AG08395 (cell line): ENCODE measurements at places on chromosomes 3 and 15.

DNA sequence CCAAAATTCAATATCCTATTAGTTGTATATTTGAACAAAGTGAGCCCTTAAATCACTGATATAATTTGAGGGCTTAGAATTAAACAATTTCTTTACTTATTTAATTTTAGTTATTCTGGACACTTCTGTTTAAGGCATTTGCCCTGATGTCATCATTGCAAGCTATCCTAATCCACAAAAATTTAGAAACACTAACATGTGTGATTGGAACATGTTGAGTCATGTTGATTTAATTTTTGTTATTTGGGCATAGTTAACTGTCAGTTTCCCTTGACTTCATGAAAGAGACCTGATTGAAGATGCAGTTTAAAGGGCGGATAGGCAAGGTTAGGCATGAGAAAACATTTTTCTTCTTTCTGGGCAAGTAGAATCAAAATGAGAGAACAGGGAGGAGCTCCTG, 682.6 kb downstream of the ROBO1 start:
- peak; percentile 2 for DNase-seq

GRCh38 chr3:30231277-30232141, 374.9 kb upstream of the TGFBR2 start:
- peak; percentile 60 for DNase-seq

GRCh38 chr3:60935709-60936108, 315.5 kb downstream of the FHIT start:
- peak; percentile 29 for DNase-seq

- peak; percentile 77 for DNase-seq
Observed at GRCh38 chr3:132535575-132536441, 61.3 kb upstream of the ACKR4 start.

DNA sequence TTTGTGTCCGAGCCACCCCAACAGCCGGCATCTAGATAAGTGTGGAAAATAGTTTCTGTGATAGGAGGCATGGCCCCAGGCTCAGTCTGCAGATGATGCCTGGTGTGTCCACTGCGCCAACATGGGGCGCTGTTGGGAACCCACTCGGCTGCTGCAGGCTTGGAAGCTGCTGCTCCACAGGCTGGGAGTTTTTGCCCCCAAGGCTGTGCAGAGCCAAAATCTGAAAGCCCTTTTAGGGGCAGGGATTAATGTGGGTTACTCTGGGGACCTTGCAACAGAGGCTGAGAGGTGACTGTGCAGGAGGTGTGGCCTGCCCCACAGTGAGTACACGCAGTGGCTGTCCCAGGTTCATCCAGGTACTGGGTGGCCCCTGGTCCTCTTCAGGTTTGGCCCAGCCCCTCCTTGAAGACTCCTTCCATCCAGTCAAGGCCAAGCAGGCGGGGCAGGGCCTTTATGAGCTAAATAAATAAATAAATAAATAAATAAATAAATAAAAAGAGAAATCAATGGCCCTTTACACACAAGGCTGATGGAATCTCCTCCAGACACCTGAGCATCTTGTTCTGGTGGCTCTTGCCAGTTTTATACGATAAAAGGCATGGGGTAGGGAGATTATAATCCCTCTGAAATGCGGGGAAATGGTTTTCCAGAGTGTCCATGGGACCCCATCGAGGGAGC, 73.8 kb downstream of the AAGAB start:
- DNase-seq, result no peak

- DNase-seq, result no peak
Observed at GRCh38 chr3:36937492-36937891, 7.4 kb downstream of the TRANK1 start.

DNA sequence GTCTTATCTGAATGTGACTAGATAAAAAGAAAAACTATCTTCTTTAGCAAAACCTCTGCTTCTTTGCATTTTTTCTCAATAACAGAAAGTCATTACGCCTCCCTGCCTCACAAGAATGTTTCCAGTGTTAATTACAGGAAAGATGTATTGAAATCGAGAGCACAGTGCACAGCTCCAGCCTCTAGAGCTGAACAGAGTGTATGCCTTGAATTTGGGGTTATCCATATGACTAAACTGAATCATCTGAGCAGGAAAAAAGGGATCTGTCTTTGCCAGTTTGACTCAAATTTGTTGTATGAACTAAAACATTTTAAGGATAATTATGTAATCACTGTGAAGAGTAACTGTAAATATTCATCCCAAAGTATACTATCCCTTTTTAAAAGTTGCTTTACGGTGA, 149.1 kb upstream of the CGNL1 start:
- no peak for DNase-seq

DNA sequence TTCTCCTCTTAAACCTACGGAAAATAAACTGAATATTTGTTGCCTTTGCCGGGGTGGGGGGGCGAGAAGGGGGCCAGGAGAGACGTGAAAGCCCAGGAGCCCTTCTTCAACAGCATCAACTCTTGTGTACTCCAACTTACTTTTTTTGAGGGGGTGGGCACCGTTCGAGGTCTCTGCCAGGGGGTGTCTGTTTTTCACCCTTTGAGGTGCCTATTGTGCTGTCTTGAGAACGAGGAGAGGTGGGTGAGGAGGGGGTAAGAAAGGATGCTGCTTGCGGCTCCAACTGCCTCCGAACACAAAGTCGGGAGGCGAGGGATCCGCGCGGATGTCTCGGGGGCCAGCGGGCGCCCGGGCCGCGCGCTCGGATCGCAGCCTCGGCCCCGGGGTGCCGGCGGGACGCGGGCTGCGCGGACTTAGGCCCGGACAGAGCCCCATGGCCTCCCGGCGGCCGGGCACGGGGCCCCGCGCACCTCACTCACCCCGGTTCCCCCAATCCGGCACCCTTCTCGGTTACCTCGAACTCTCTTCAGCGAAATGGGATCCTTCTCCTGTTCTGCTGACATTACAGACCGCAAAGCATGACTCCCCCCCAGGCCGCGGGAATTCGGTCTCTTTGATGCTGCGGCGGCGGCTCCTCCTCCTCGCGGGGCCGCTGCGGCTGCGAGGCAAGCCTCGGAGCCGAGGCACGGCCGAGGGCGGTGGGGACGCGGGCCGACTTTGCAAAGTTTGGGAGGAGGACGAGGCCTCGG, 650 bp downstream of the PYGO1 start:
- peak; percentile 56 for DNase-seq

DNA sequence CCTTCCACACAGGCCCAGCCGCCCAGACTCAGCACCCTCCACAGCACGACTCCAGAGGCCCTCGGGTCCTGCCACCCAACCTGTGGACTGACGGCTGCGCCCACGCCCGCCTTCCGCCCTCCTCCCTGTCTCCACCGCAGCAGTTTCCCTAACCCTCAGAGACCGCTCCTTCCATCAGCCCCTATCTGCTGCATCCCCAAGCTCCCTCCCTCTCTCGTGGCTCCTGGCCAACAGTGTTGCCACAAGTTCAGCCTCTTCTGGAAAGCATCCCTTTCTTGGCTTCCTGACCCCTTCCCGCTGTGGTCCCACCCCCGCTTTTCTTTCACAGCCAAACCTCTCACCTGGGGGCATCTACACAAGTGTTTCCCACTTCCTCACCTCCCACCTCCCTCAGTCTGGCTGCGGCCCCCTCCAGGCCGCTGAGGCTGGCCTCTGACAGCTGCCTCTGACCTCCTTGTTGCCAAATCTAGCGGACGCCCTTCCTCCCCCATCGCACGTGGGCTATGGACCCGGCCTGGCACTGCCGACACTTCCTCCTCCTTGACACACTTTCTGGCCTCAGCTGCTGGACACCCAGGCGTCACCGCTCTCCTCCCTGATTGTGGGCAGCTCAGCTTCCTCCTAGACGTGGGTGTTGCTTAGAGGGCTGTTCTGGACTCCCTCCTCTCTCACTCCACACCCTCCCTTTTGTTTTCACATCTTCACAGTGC, 168.8 kb upstream of the TLE3 start:
- peak; percentile 34 for DNase-seq

DNA sequence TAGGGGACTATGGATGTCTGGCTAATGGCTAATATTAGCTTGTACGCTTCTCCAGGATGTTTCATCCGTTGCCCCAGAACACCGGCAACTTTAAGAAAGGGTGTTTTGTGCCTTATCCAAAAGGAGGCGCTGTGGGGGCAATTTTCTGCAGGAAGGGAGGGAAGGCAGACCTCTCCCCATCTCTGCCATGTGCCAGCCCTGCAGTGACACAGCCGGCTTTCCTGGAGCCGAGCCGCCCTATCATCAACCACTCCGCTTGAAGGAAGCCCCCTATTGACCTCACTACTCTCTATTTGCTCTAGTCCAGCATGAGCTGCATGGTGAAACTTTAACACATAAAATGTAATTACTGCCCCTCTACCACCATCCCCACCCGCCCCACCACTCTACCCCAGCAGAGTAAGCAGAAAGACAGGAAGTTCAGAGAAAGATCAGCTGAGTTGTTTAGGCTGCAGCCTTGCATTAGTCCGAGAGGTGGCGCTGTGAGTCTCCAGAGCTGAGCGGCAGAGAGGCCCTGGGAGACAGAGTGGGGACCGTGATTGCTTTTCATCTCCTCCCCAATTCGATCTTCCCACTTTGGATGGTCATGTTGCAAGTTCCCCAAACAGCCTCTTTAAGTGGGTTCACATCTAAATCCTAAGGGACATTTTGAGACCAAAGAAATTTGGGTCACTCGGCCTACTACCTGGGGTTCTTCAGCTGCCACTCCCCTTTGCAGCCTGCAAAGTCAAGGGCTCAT, 24.5 kb upstream of the RAD18 start:
- DNase-seq, result peak; percentile 85

GRCh38 chr3:30012941-30013543, 593.4 kb upstream of the TGFBR2 start:
- DNase-seq, result peak; percentile 60

DNA sequence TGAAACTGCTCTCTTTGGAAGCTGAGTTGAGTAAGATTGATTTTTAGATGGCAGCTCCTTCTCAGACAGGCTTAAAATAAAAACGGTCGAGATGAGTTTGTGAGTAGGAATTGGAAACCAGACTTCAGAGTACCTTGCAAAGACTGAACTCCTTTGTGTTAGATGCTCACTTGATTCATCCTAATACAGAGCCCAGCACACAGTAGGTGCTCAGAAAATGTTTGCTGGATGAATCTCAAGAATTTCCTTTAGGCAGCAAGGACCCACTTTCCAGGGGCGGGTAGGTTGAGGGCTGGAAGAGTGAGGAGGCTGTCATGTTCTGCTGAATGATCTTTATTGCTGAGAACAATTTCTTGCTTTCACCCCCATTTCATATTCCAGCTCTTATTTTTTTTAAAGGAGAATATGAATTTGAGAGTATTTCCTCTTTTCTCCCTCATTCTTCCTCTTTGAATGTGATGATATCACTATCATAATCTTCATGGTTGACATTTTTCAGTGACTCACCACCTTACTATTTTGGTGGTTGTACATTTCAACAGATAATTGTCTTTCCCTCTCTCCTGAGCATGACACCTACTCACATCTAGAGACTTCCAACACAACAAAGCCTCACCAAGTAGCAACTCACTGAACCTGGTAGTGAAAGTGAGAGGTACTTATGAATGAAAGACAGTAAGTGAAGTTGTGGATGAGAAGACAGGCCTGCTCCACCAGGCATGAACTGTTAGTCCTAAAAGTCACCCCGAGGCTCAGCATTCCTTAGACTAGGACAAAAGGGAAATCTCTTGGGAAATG, 113.3 kb downstream of the PDCD6IP start:
- DNase-seq, result peak; percentile 50

DNA sequence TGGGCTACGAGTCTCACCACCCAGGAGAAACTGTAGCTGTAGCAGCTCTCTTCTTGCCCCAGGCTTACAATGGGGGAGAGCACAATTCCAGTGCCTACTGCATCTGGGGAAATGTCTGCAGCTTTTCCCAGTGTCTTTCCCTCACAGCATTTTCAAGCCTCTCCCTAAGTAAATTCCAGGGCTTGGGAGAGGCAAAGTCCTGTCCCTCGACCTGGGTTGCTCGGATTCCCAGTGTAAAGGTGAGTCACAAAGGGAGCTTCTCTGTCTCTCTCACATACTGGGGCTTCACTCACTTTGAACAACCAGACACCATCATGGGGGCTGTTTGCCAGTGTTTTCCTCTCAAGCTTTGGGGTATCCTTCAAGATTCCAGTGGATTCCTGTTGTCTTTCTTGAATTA, 689.4 kb upstream of the NAALADL2 start:
- DNase-seq, result no peak

DNA sequence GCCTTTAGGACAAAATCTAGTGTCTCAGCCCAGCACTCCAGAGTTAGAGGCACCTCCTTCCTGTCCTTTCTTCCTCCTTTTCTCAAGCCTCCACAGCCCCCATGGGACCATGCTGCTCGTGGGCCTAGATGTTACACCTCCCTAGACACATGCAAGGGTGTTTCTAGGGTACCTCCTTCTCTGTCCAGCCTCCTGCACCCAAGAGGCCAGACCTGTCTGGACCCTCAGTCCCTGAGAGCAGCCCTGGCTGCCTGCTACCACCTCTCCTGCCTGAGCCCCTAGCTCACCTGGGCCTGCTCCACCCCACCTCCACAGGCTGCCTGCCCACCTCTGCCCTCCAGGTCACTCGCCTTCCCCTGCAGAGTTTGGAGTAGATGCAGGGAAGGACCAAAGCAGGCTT, 5.2 kb downstream of the LOXL1 start:
- no peak for DNase-seq

- no peak for DNase-seq
Observed at GRCh38 chr3:64520334-64520733, 167.5 kb downstream of the ADAMTS9 start.

DNA sequence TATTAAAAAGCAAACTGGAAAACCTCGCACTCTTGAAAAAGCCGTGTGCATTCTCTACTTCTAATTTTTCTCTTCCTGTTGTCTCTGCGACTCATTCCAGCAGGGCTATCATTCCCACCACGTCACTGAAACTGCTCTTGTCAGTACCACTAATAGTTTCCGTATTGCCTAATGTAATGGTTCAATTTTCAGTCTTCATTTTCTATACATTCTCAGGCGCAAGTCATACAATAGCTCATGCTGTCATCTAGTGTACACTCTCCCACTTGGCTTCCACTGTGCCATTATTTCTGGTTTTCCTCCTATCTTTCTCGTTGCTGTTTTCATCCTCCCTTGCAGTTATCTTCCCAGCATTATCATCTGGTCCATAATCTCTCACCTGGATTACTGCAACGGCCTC, 160.2 kb downstream of the SPATA16 start:
- DNase-seq, result no peak

DNA sequence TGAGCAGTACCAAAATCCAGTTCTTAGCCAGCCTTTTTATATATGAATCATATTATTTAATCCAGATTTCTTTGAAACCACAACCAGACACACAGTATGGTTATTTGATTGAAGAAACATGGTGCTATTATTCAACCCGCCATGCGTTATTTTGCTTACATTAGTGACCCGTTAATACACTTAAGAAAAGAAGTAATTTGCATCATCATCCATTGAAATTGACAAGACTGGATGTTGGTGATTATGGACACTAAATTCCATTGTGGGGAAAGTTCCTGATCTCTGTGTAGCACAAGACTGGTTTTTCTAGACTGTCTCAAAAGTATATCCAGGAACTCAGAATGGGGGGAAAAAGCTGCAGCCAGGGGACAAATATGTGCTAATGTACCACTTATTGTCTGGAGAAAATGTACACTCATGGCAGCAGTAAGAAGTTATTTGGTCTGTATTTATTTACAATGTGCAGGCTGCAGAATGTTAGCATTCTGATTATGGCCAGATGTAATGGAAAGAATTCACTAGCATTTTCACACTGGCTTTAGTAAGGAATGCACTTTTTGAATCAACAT, 80.3 kb downstream of the FILIP1L start:
- DNase-seq, result no peak
